T-helper 2 cell treated with Interferon-gamma antibody and Interleukin-4, amounts not matched to agents 100 ng/mL and 5 ng/mL, for 36 hours (primary cell): ENCODE measurements at places on chromosomes 1 and 21. TPM values are rescaled to one million over a fixed set of nuclear protein-coding genes. Genes with fewer than 3 reads are reported as not detected.

GALE gene
- total RNA-seq: 25.3 TPM in 2 replicates

PRDM15 gene
- total RNA-seq: 11.8 and 14.9 TPM in 2 replicates

PWP2 gene
- 4.7 and 5.1 TPM in 2 replicates for total RNA-seq

YBEY gene
- total RNA-seq: 9.5 and 10.2 TPM in 2 replicates

ATP6V1G3 gene
- not detected in 2 replicates for total RNA-seq

HES3 gene
- total RNA-seq: not detected in 2 replicates

RAB3B gene
- total RNA-seq: 0.05 TPM in 2 replicates

CYP4X1 gene
- not detected in 2 replicates for total RNA-seq

OR14K1 gene
- total RNA-seq: not detected in 2 replicates

PAX7 gene
- total RNA-seq: not detected in 2 replicates

CFHR3 gene
- not detected in 2 replicates for total RNA-seq

NR0B2 gene
- total RNA-seq: not detected in 2 replicates

HSPA6 gene
- total RNA-seq: 3.7 and 4.0 TPM in 2 replicates
